Stimulated activated CD4-positive, alpha-beta T cell treated with anti-CD3 and anti-CD28 coated beads, TNF-alpha, amount 100 ng/mL, for 48 hours (primary cell): ENCODE measurements at places on chromosomes 13 and 19.
A peak's percentile ranks its signal among the peaks of the same experiment; 100 is the strongest.

GRCh38 chr13:34422956-34423355, 519.1 kb upstream of the NBEA start:
- no peak for DNase-seq

DNA sequence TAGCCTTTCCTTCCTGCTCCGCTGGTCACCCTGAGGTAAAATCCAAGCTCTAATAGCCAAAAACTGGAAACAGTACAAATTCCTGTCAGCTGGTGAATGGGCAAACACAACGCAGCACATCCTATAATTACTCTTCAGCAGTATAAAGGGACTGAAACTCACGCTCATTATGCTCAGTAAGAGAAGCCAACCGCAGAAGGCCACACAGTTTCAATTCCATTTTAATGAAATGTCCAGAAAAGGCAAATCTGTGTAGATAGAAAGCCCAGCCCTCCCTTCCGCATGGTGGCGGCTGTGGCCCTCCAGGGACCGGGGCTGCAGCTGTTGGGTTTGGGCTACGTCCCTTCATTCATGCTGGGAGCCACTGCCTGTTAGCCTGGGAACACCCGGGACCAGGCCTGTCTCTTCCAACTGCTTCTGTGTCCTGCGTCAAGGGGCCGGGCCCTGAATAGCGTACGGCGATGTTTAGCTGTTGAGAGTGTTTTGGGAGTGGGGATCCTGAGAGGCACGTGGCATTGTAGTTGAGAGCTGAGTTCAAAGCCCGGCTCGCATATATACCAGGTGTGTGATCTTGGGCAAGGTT, 23.5 kb downstream of the NKPD1 start:
- no peak for DNase-seq

- DNase-seq: no peak
Measured at GRCh38 chr13:95957331-95957730, 95.9 kb downstream of the UGGT2 start.

GRCh38 chr13:79466872-79467271, 14.1 kb upstream of the NDFIP2 start:
- no peak for DNase-seq

DNA sequence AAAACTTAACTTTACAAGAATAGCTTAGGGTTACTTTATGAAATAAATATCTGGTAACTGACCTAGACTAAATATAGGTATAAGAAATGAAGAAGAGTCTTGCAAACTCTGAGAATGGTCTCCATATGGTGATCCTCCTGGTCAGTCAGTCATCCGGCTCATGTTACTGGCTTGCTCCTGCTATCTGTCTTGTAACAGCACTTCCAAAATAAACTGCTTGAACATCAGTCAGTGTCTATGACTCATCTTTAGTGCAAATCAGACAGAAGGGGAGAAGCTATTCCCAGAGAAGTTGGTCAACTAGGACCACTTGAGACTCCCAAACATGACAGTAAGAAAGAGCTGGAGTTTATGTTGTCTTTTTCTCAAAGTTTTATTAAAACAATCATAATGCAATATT, 1550.9 kb downstream of the PCDH9 start:
- DNase-seq: no peak

GRCh38 chr13:32299893-32300292, 15.3 kb downstream of the ZAR1L start:
- no peak for DNase-seq

DNA sequence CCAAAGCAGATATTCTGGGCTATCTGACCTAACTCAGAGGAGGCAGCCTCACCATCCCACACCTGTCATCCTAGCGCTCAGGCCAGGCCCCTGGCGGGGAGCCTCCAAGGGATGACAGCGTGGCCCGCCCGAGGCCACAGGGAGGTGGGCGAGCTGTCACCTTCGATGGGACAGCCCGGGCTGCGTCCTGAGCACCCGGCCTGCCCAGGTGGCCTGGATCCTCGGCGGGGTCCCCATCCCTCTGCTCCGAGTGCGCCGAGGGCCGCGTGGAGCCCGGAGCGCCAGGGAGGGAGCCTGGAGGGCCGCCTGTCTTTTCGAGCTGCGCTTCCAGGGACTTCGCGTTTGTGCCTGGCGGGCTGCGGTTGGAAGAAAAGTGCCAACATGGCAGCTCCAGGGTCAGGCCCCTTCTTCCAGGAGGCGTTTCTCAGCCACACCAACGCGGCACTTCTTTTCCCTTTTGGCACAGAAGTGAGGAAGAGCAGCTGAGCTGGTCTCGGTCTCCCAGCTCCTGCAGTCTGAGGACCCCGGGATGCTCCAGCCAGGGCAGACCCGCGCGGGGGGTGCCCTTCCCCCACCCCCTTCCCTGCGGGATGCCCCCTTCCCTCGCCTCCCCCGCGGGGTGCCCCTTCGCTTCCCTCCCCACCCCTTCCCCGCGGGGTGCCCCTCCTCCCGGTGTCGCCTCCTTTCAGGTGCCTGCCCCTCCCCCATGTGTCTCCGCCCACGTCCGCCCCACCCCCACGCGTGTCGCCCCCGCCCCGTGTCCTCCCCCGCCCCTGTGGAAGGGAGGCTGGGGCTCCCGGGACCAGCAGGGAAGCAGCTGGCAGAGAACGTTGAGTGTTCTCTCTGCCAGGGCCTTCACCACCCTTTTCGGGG, 42.3 kb downstream of the GJA3 start:
- peak; percentile 23 for DNase-seq

DNA sequence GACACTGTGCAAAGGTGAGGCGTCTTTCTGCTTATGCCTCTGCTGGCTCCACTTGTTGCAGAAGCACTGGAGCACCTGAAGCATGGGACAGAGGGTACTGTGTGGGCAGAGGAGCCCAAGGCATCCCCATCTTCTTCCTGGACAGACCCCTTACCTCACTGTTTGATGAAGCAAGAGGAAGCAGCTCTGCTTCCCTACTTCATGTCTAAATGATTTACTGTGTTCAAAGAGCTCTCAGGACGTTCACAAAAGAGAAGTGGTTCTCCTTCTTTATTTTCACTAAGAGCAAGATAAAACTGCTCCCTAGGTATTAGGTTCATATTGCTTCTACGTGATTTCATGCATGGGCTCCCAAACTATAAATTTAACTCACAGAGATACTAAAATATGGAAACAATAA, 1635.4 kb upstream of the SLC10A2 start:
- no peak for DNase-seq

- DNase-seq: no peak
Measured at GRCh38 chr13:39955560-39955959, 300.1 kb downstream of the COG6 start.

DNA sequence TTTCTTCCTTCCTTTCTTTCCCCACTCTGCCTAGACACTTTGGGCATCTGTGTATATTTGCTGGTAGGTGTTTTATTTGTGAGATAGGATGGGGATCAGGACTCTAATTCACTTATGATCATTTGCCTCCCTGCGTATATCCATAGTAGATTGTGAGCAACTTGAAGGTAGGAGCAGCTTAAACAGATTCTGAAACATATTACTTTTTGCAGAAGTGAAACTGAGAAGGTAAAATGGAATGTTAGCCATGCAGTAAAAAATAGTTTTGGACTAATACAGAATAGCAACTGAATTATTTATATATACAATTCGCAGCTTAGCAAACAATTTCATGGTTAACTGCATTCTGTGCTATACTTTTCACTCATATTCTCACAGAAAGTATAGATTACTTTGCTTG, 38.7 kb downstream of the RNF6 start:
- DNase-seq: no peak

GRCh38 chr13:32851083-32852069, 164.8 kb upstream of the KL start:
- DNase-seq: no peak

DNA sequence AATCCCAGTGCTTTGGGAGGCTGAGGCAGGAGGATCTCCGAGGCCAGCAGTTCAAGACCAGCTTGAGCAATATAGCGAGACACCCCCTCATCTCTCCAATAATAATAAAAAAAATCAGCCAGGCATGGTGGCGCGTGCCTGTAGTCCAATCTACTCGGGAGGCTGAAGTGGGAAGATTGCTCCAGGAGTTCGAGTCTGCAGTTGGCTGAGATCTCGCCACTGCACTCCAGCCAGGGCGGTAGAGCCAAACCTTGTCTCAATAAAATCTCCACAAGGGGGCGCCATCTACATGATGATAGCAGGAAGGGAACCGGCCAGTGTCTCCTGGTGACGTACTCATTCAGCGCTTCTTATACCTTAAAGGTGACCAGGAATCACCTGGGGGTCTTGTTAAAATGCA, 13.6 kb upstream of the C5AR1 start:
- DNase-seq: peak; percentile 91

DNA sequence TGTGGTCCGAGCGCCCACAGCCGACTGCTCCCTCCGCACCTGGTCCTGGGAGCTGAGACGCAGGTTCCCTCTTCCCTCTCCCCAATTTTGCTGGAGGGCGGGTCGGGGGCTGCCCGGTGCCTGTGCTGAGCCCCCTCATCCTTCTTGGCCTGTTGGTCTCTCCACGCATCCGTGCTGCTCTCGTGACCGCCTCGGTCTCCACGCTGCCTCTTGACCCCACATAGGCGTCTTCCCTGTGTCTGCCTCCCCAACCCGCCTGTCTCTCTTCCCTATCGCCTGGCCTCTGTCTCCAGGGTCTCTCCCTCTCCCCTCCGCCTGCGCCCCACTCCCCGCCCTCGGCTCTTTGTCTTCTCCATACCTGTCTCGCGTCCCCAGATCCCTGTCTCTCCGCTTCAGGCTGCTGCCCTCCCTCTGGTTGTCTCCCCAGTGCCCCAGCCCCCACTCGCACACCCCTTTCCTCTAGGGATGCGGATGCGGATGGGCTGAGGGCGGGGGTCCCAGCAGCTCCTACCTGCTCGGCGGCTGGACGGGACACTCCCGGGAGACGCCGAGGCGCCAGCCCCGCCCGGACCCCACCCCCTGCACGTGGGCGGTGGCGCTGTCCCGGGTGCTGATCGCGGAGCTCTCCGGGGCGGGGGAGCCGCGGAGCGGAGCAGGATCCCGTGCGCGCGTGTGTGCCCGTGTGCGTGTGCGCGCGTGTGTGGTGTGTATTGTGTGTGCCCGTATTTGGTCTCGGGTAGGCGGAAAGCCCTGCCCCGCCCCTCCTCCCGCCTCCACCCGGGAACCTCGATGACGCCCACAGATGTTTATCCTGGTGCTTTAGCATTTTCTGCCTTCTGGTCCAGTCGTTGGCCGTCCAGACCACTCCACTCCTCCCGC, at the start of gene SYT5:
TSS of gene SYT5 (minus strand) at position 684 of the 879 bp plus-strand sequence. CDS start 1,248 bp downstream, outside the sequence.
- peak; percentile 38 for DNase-seq

GRCh38 chr19:19487950-19488874, 27.1 kb downstream of the TSSK6 start:
- DNase-seq: no peak

- no peak for DNase-seq
Measured at GRCh38 chr13:110973007-110973700, 58.3 kb upstream of the ANKRD10 start.

DNA sequence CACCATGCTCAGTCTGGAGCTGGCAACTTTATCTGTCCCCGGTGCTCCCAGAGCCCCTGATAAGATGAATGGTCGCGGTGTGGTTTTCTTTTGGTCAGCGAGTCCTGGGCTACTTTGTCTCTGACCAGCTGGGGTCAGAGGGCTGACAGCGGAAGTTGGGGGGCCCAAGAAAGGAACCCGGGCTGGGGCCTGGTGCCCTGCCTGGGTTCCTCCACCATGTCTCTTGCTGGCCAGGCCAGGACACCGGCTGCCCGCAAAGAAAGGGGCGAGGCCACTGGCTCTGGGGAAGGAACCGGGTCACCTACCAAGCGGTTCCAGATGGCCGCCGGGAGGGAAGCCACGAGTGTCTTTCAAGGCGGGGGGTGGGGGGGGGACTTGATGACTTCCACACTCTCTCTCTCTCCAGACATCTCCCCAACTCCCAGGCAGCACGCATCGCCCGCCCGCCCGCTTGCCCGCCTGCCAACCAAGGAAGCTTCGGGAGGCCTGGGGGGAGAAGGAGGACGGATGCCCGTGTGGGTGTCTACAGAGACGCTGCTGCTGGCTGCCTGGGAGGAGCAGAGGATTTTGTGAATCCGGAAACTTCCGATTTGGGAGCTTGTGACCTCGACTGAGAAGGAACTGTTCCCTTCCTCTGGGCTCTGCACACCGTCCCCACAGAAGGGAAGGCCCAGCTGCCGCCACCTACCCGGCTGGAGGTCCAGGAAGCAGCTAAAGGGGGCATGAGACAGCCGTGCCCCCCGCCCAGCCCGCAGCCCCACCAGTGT, 1.1 kb downstream of the PIP5K1C start:
- no peak for DNase-seq

DNA sequence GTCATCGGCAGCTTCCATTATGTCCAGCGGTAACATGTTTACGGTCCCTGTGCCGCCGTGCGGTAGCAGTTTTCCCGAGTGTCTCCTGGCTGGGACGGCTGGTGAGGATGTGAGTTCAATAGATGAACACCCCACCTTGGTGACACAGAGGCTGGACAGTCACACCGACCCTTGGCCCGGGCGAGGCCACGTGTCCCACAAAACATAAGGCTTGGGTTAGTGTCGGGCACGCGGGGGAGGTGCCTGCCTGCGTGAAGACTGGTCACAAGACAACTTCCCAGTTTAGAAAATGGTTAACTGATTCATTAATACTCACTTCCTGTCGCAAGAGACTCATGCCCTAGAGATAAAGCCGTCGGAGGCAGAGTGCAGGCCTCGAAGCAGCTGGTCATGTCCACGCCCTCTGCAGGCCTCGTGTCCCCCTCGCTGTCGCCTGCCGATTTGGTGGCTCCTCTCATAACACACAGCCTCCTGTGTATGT, 17.2 kb downstream of the RASA3 start:
- no peak for DNase-seq

- DNase-seq: no peak
Measured at GRCh38 chr13:40506592-40507446, 159.6 kb downstream of the FOXO1 start.

DNA sequence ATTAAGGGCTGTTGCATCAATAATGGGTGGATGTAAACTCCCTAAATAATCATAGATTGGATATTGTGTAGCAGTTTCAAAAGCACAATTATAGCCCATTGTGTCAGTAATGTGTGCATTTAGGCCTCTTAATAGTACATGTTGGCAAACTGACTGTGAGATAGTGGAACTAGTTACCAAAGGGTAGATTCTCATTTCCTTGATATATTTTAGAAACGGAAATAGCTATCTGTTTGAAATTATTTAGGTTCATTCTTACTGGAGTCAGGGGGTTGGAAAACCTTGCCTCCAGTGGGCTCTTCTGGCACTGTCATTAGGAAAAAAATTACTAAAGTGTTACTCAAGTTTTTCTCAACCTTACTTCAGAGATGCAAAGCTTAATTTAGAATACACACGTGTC, 1074.9 kb downstream of the PCDH17 start:
- DNase-seq: no peak

DNA sequence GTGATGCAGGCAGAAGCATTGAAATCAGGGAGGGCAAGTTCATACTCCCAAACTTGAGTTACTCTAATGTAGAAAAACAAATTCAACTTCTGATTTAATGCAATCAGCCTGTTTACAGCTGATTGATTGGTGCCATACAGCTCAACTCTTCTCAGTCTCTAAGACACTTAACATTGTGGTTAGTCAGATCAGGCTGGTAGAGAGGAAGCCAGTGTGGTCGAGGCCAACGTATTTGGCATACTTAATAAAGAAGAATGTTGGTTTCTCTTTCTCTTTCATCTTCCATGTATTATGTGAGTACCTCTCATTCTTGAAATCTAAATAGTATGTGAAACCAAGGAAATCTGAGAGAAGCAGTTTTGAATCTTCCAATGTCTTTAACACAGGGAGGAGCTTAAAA, 255.0 kb upstream of the SLITRK1 start:
- DNase-seq: peak; percentile 31
